Endothelial cell (in vitro differentiated cells): ENCODE measurements at places on chromosomes 13 and 19.

DNA sequence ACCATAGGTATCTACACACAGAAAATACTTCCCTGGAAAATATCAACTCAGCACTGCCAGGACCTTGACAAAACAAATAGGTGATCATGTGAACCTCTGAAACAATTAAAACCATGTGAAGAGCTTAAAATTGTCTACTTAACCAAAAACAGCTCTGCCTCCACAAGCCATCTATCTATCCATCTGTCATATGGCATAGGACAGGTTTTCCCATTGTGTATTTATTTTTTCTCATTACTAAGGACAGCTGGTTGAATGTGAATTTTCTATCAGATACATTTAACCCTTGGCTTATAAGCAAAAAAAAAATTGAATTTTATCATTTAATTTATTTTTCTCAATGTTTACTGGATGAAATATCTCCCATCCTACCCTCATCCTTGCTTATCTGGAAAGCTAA lies 279.5 kb downstream of the PCDH9 start:
- DNase-seq, result no peak

- no peak for DNase-seq
Observed at GRCh38 chr13:75935805-75936204, 299.7 kb downstream of the LMO7 start.

- no peak for DNase-seq
Observed at GRCh38 chr13:59837101-59837500, 326.6 kb downstream of the DIAPH3 start.

DNA sequence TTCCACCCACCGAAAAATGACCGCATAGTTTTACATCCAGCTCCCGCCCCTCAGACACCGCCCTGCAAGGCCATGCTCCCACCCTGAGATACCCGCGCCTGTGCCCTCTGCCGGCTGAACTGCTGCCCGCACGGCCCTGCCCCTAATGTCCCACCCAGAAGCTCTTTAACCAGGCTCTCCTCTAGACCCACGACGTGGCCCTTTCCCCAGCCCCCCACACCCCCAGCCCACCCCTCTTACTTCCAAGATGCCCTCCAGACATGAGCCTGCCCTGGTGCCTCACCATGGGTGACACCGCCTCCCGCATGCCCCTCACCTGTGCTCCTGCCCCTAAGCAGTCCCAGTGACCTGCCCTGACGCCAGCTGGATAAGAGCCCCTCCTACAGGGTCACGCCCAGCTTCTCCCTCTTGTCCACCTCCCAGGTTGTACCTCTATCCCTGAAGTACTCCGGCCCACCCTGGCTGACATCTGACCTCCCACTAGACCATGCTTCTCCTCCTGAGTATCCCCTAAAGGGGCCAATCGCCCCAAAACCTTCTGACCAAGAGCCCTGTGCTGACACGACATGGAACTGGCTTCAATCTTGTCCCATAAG lies 51.2 kb downstream of the COLGALT1 start:
- no peak for DNase-seq

GRCh38 chr13:57045826-57046546 lies 94.7 kb upstream of the PRR20A start:
- no peak for DNase-seq

DNA sequence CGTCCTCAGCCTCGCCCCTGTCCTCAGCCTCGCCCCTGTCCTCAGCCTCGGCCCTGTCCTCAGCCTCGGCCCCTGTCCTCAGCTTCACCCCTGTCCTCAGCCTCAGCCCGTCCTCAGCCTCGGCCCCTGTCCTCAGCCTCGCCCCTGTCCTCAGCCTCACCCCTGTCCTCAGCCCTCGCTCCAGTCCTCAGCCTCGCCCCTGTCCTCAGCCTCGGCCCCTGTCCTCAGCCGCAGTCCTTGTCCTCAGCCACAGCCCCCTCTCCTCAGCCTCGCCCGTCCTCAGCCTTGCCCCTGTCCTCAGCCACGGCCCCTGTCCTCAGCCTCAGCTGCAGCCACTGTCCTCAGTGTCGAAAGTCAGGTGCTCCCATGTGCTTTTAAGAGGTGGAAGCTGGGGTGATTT lies 10.5 kb downstream of the C13orf46 start:
- no peak for DNase-seq

GRCh38 chr19:56324436-56324835 lies 9.8 kb upstream of the ZSCAN5A start:
- no peak for DNase-seq

GRCh38 chr19:35266520-35267352 lies 2.0 kb upstream of the USF2 start:
- DNase-seq, result no peak
